ENCODE measurements at places on chromosomes 6 and 20.

DNA sequence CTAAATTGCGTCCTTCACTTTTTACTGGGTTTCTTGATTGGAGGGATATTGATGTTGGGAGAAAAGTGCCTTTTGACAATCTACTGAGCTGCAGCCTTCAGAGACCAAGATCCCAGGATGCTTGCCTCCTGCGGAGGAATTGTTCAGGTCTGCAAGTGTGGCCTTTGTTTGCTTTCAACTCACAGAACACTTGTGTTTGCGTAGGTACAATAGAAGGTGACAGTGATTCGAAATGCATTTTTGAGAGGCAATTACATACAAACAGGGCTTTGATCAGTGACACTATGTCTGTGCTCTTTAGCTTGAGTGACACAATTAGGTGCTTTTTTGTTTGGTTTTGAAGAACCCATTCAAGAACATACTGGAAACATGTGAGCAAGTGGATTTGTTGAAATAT, 600.6 kb downstream of the QKI start:
- no peak for DNase-seq

GRCh38 chr6:98433325-98434056, 400.9 kb upstream of the POU3F2 start:
- DNase-seq: no peak

DNA sequence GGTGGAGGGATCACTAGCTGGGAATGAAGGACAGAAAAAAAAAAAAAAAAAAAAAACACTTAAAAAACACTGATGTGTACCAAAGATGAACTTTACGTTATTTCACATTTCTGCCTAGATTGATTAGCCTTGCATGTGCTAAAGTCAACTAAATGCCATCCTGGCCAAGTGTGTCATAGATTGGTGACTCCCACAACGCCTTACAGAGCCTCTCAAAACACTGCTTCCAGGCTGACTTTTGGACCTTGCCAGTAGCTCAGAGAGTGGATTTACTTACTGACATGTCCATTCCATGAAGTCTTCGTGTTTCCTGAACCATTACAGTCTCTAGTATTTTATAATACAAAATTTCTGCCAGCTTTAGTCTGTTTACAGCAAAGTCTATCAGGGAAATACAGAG, 40.5 kb downstream of the RBL1 start:
- no peak for DNase-seq

DNA sequence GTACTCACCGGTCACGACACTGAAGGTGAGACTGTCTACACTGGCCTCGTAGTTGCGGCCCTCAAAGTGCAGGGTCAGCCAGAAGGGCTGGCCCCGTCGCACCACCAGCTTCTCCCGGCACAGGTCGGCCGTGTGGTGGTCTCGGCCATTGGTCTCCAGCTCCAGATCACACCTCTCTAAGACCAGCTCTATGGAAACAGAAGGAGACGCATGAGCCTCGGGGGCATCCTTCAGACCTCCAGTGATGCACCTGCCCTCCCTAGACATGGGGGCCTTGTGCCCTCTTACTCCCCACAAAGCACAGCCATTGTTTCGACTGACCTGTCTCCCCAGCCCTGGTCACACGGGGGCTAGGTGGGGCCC, 3.7 kb downstream of the TGM2 start:
- DNase-seq: no peak

DNA sequence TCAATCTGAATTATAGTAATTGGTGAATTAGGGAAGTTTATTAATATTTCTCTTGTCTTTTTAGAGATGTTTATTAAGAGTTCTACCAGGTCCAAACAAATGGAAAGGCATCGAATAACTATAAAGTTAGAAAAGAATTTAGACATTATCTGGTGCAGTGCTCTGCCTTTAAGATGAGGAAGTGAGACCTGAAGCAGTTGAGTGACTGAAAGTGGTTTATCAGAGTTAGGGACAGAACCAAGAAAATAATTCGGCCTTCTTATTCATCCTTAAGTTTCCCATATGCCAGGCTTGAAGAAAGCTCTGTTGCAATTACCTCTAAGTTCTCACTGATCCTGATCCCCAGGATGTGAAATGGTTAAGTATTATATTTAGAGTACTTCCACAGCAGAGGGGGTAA, 94.2 kb upstream of the FLRT3 start:
- no peak for DNase-seq

DNA sequence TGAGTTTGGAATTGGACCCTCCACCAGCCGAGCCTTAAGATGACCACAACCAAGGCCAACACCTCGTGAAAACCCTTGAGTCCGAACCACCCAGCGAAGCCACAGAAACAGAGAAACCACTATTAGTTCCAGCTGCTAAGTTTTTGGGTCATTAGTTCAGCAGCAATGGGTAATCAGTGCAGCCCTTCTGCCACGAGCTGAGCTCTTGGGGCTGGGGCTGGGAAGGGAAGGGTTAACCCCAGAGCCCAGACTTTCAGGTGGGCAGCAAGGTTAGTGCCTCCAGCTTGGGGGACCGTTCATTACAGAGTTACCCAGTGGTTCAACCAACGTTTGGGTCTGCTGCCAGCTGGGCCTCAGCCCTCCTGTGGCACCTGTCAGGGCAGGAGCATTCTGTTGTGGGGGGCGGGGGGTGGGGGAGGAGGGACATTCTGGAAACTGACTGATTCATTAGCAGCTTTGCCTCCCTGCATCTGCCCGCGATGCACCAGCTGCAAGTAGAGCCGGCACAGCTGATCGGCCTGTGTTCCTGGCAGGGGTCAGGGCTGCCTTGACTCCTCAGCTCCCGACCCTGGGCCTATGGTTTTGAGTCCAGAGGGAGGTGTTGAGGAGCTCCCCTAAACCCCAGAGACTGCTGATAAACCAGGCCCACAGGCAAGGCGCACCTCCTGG, 52.7 kb downstream of the TGM2 start:
- no peak for DNase-seq

DNA sequence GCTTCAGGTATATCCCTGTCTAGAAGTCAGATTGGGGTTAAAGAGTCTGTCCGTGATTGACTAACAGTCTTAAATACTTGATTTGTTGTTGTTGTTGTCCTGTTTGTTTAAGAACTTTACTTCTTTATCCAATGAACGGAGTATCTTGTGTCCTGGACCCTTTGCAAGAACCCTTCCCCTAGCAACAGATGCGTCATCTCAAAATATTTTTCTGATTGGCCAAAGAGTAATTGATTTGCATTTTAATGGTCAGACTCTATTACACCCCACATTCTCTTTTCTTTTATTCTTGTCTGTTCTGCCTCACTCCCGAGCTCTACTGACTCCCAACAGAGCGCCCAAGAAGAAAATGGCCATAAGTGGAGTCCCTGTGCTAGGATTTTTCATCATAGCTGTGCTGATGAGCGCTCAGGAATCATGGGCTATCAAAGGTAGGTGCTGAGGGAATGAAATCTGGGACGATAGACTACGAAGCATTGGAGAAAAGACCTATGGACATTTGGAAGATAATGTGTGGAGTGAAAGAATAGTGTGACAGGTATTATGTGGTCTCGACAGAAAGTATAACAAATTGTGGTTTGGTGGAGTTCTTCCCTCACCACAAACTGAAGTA, at the start of gene HLA-DRA:
HLA-DRA (plus strand) TSS at position 286 of the 613 bp plus-strand sequence; CDS start at position 350, 64 bp downstream.
- DNase-seq: no peak

- no peak for DNase-seq
Measured at GRCh38 chr6:12392490-12392889, 102.3 kb downstream of the EDN1 start.

GRCh38 chr6:116165596-116165995, 39.7 kb upstream of the COL10A1 start:
- DNase-seq: no peak

DNA sequence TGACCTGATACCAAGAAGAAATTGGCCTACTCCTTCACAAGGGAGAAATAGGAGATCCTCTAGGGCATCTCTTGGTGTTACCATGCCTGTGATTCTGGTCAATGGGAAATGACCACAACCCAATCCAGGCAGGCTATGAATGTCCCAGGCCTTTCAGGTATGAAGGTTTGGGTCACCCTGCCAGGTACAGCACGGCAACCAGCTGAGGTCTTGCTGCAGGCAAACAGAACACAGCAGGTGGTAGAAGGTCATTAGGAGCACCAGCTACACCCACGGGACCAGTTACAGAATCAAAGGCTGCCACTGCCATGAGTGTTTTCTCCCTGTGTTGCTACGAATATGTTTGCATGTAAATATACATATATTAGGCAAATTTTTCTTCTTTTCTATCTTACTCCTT, 202.3 kb downstream of the ERMARD start:
- no peak for DNase-seq
